A673 (cell line): ENCODE measurements at places on chromosomes 12 and 14.

DNA sequence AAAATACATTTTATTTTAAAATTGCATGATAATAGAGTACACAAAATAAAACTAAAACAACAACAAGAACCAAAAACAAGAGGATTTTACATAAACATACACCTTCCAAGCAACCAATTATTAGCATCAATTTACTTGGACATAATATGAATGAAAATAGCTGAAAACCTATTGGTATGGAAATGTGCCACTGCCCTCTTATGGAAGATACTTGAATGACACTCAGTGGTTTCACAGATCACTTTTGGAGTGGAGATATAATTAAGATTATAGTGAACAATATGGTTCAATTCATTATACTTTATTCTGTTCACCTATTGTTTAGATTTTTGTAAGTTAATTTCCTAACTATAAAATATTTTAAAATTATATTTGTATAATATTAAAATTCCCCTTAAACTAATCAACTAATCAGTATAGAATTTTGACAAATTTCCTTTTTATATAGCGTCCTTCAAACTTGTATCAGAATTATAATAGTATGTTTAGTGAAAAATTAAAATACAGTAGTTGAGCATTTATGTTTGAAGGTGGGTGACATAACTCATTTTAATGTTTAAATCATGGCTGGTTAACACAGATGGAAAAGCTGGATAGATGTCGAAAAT lies 70.1 kb downstream of the SLC6A15 start:
- H3K27me3 ChIP-seq, result no peaks in the 10 kb centered on the region
- no peaks in the 10 kb centered on the region for H3K4me1 ChIP-seq
- DNase-seq, result peak; percentile 64
- H3K27ac ChIP-seq, result no peak overlapping the region

GRCh38 chr12:24852420-24852819 lies 96.5 kb downstream of the BCAT1 start:
- H3K4me3 ChIP-seq, result no peak overlapping the region
- peaks cover 39% of the 10 kb centered on the region for H3K4me1 ChIP-seq
- H3K36me3 ChIP-seq, result peaks cover 6% of the 10 kb centered on the region
- DNase-seq, result no peak
- H3K27me3 ChIP-seq, result no peaks in the 10 kb centered on the region
- no peak overlapping the region for H3K27ac ChIP-seq

GRCh38 chr12:13117029-13117428 lies 13.6 kb upstream of the GSG1 start:
- H3K36me3 ChIP-seq, result no peaks in the 10 kb centered on the region
- no peak for DNase-seq
- no peak overlapping the region for H3K4me3 ChIP-seq
- no peaks in the 10 kb centered on the region for H3K27me3 ChIP-seq
- no peak overlapping the region for H3K27ac ChIP-seq

DNA sequence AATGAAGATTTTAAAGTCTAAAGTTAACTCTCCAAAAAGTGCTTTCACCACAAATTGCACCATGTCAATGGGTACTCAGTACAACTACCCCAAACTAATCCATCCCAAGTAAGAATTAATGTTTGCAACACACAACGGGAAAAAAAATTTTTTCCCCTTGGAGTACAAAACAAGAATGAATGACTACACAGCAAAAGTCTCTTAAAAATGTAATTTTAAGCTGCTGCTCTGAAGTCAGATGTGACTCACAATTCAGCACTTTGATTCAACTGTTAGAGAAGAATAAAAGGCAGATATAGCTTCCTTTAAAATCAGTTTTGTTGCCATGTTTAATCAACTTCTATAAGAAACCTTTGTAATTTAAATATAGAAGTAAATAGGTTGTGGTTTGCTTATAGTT lies 42.5 kb upstream of the VPS33A start:
- H3K36me3 ChIP-seq, result peaks cover 13% of the 10 kb centered on the region
- no peak overlapping the region for H3K27ac ChIP-seq
- no peak for DNase-seq
- H3K27me3 ChIP-seq, result no peaks in the 10 kb centered on the region
- H3K4me1 ChIP-seq, result no peaks in the 10 kb centered on the region

DNA sequence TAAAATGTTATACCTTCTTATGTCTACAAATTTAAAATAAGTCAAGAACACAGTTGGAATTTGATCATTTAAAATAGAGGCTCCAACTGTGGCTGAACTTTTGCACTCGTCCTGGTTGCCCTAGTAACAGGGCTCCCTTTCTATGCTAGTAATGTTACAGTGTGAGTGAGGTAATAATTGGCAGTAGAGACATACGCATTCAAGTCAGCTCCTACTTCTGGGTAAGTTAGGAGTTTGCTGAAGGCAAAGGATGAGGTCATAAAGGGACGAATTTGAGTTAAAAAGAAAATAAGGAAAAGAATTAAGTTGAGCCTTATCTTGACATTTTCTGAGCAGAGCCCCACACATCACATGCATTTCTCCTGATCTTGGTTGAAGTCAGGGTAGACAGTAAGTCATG lies 129.1 kb downstream of the TMEM117 start:
- H3K27me3 ChIP-seq, result no peaks in the 10 kb centered on the region
- H3K4me3 ChIP-seq, result no peak overlapping the region
- no peaks in the 10 kb centered on the region for H3K36me3 ChIP-seq
- no peak for DNase-seq
- H3K4me1 ChIP-seq, result peaks cover 26% of the 10 kb centered on the region
